ENCODE measurements at places on chromosomes 16 and 17.

DNA sequence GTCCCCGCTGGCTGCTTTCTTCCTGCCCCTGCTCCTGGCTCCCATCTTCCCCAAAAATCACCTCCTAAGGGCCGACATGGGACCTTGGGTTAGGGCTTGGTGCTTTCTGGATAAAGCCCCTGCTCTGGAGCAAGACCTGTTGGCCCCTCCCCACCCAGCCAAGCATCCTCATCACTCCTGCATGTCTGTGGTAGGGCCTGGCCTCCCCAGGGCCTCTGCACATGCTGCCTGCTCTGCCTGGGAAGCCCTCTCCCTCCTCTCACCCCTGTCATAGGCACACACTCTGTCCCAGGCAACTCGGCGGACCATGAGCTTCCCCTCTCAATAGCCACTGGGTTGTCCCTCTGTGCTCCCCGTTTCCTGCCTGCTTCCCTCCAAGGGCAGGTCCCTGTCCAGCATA, 35.2 kb downstream of the CFAP20 start:
- DNase-seq, result no peak

GRCh38 chr16:89974870-89975269, 26.3 kb downstream of the DEF8 start:
- no peak for DNase-seq

GRCh38 chr17:75460295-75460694, 3.9 kb downstream of the TMEM94 start:
- DNase-seq, result no peak

DNA sequence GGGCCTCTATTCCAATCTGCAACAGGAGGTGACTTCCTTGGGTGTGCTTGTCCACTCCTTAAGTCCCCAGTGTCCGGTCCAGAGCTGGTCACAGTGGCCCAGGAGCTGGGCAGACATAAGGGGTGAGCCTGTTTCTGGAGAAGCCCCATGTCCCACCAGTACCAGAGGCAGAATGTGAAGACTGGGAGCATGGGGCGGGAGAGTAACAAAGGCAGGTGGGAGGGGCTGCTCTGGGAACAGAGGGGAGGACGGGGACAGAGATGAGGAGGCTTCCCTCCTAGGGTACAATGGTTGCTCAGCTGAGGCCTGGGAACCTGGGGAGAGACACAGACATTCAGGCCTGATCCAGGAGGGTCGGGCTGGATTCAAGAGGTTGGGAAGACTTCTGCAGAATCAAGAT, 323.3 kb upstream of the TNRC6C start:
- DNase-seq, result no peak

DNA sequence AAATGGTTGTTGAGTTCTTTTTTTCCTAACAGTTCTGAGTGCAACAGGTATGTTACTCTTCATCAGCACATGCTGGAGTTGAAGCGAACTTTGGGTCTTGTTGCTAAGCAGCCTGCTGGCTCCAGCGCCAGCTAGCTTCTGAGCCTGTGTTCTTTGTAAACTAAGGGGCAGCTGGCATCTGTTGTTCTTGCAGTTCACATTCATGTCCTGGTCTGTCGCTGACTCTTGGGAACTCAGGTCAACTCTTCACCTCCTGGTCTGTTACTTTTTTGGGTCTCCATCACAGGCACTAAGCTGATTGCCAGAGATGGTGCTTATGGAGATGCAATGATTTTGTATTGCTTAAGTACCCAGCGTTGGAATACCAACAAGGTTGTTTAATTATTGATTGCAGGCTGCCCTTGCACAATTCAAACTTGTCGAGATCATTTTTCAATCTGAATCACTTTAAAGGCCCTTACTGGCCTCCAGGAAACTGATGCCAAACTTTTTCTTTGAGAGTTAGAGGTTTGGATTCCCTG, 40.9 kb downstream of the USP10 start:
- no peak for DNase-seq

- no peak for DNase-seq
Measured at GRCh38 chr16:8634991-8635736, 13.7 kb downstream of the METTL22 start.

DNA sequence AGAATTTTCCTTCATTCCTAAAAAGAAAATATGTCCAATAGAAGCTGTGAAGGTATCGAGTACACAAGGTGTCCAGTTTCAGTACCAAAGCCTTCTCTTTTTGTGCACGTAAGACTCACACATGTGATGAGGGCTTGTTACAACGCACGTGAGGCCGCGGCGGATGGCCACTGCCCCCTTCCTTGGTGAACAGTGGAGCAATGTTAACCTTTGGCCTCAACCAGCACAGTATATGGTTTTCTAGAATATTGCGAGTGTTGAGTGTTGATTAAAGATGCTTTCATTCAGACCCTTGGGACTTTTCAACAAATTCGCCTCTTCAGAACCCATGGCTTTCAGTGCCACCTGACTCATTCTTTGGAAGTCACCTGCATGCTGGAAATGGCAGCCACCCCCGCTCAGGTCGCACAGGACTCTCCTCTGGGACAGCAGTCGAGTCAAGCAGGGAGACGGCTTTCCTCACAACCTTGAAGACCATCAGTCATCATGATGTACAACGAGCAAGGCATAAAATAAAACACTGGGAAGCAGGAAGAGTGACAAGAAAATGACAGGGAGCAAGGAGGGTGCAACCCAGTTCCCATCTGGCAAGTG, 14.5 kb downstream of the MAP1LC3B start:
- no peak for DNase-seq

- DNase-seq, result peak; percentile 37
Measured at GRCh38 chr17:48647103-48647962, 21.2 kb upstream of the HOXB9 start.

DNA sequence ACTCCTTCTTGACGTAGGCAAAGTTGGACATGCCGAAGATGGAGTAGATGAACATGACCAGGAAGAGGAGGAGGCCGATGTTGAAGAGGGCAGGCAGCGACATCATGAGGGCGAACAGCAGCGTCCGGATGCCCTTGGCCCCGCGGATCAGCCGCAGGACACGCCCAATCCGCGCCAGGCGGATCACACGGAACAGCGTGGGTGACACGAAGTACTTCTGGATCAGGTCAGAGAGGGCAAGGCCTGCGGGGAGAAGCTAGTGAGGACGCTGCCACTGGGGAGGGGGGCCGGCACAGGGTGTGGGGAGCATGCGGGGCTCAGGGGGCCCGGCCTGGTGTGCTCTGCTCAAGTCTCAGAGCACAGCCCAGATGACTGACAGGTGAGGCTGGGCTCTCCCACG, 9.6 kb upstream of the CD79B start:
- DNase-seq, result no peak

DNA sequence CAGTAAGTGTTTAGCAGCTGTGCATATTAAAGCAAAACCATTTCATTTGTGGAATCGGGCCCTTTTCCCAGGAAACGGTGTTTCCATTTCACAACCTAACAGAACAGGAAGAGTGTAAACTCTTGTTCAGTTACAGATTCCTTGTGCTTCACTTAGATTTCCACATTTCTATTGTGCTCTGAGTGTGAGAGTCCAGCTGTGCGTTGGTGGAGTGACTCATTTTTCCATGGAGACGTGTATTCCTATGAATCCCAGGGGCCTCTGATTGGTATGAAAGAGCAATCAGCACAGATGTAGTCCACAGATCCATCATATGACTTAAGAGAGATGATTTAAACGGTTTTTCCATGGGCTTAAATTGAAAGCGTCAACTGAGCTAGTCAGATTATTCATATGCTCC, 13.3 kb upstream of the CAVIN1 start:
- DNase-seq, result peak; percentile 86

GRCh38 chr17:78777881-78778280, 4.2 kb downstream of the CYTH1 start:
- no peak for DNase-seq

DNA sequence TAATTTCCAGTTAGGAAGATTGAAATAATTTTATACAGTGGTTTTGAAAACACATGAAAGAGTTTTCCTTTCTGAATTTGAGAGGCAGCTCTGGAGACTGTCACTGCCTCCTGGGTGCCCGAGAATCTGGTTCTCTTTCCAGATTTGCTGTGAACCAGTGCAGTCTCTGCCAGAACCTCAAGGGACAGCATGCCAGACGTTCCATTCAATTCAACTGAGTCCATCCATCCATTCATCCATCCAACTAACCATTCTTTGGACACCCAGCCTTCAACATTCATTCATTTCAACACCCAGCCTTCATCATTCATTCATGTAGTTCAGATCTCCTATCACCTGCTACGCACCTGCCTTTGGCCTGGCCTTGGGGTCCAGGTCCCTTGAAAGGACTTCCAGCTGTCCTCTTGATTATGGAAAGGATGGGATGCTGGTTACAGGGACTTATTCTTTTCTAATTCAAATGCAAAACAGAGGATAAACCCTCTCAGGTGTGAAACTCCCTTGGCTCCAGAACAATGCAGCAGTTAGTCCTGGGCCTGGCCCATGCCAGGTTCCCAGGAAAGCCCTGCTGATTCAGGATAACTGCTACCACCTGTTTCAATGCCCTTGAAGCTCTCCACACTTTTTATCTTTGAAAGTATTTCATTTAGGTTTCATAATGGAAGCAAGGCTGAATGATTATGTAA, 68.7 kb downstream of the WSCD1 start:
- DNase-seq, result no peak

DNA sequence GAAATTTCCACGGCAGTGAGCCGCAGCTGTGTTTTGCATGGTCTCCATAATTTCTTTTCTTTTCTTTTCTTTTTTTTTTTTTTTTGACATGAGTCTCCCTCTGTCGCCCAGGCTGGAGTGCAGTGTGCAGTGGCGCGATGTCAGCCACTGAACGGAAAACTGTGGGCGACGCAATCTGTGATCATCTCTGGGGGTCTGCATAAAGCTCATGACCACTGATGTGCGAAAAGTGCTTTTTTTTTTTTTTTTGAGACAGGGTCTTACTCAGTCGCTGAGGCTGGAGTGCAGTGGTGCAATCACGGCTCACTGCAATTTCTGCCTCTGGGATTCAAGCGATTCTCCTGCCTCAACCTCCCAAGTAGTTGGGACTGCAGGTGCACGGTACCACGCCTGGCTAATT, 117.6 kb downstream of the ABCC6 start:
- no peak for DNase-seq

DNA sequence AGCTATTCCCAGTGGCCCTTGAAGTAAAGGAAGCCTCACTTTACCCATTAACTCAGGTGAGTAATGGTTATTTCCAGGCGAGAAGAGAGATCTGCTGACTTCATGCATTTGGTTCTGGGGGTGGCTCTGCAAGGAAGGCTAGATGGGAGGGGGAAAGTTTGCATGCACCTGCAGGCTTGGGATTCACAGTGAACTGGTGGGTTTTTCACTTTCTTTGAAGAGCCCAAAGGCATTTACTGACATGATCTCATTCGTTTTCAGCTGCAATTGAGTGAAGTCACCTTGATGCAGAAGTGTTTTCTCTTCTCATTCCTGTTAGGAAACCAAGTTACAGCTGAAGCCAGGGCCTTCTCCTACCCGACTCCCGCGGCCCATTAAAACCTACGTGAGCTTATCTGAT, 131.0 kb upstream of the N4BP1 start:
- no peak for DNase-seq

GRCh38 chr17:19656336-19656735, 7.8 kb downstream of the ALDH3A2 start:
- no peak for DNase-seq

DNA sequence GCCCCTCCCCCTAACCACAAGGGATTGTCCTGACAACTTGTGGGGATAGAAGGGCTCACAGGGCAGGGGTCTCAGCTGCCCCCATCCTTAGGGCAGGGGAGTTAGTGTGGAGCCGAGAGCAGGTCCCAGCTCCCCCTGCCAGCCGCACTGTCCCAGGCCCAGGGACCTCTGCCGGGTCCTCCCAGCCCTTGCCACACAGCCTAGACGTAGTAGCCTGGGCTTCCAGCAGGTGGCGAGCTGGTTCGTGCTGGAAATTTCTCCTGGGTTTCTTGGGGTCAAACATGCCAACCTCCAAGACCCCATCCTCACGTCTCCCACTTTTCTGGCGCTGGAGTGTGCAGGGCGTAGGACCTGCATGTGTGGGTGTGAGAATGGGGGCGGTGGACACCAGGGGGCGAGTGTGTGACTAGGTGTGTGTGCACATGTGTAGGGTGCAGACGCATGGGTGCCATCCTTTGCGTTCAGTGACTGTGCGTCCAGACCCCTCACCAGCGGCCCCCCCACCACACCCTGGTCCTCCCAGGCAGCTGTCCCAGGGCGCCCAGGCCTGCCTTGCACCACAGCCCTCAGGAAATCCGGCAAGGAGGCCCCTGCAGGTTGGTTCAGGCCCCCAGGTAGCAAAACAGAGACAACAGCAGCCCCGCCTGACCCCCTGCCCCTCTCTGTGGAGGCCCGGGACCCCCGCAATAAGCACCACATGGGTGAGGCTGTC, 29.5 kb downstream of the SBK1 start:
- DNase-seq, result peak; percentile 81

DNA sequence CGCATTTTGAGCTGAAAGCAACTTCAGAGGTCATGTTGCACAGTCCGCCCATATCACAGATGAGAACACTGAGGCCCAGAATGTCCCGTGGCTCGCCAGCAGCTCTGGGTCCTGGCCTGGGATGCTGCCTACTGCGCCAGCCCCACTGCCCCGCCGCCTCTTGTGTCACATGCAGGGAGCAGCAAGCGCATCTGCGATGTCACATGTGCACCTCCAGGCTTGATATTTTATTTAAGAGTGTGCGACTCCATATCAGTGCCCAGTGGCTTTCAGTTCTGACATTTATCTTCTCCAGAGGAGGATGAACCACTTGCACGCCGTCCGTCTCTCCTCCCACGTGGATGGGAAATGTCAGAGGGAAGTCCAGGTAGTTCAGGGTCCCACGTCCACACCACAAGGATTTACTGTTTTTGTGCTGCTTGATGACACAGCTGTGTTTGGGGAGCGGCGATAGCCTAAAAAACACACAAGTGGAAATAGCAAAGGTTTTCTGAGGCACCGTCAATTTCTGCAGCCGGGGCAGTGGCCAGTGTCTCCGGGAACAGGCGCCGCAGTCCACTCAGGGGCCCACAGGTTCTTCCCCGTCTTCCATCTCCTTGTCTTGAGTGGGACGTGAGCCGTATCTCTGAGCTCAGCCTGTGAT, 7.0 kb upstream of the RBFOX3 start:
- DNase-seq, result no peak

- no peak for DNase-seq
Measured at GRCh38 chr16:78892951-78893733, 707.4 kb downstream of the MAF start.

DNA sequence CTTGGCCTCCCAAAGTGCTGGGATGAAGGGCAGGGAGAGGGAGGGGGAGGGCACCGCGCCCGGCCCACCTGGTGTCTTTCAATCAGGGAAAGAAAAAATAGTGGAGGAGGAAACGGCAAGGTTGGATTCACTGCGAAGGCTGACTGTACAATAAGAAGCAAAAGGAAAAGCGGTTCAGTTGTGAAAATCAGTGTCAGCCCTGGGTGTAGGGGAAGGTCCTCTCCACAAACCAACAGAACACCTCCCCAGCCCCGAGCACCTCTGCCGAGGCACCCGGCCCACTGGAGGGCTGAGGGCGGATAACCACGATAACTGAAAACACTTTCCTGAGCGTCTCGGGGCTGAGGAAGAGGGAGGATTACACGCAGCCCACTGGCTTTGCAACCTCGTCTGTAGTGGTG, 1.4 kb upstream of the SPG7 start:
- DNase-seq, result no peak

GRCh38 chr17:1170739-1171138, 9.0 kb downstream of the ABR start:
- no peak for DNase-seq

Measured in AG20443 (cell line).